ENCODE measurements at places on chromosomes 11 and 22.

DNA sequence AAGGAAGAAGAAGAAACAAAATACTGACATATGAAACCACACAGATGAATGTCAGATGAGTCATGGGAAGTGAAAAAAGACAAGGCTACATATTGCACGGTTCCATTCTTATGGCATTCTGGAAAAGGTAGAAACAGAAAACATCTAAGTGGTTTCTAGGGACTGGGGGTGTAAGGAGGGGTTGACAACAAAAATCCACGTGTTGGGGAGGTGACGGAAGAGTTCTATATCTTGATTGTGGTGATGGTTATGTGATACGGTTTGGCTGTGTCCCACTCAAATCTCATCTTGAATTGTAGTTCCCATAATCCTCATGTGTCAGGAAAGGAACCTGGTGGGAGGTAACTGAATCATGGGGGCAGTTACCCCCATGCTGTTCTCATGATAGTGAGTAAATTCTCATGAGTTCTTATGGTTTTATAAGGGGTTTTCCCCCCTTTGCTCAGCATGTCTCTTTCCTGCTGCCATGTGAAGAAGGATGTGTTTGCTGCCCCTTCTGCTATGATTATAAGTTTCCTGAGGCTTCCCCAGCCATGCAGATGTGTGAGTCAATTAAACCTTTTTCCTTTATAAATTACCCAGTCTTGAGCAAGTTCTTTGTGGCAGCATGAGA is 6.4 kb upstream of the ARFGAP3 start:
- DNase-seq: no peak

GRCh38 chr11:7448201-7448600 is 37.1 kb upstream of the OLFML1 start:
- no peak for DNase-seq

DNA sequence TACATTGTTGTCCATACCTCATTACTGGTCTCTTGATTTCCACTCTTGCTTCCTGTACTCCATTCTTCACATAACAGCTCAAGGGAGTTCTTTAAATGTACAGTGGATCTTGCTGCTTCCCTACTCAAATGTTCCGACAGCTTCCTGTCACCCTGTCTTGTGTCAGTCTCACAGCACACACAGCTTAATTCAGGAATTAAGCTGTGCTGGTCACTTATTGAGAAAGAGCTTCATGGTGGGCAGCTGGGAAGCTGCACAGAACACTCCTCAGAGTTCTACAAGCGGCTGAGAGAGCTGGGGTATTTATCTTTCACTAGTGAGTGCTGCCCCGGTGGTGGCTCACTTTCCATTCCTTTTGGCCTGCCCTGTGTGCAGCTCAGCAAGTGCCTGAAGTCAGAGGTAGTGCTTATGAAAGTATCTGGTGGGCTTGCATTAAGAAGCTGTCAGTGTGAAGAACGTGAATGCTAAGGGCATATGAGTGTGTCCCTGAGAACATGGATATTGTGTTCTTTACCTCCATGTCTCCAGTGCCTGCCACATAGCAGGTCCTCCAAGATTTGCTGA is 48.7 kb downstream of the KCNQ1OT1 start:
- DNase-seq: no peak

DNA sequence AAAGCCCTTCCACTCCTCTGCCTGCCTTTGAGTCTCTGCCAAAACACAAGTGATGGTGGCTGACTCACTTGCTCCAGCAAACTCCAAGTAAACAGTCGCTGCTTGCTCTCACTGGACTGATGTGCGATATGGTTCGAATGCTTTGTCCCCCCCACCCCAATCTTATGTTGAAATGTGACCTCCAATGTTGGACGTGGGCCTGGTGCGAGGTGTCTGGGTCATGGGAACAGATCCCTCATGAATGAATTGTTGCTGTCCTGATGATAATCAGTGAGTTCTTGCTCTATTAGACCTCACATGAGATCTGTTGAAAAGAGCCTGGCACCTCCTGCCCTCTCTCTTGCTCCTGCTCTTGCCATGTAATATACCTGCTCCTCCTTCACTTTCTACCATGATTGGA is 747.9 kb downstream of the OPCML start:
- DNase-seq: no peak

GRCh38 chr11:16859651-16860050 is 121.2 kb downstream of the C11orf58 start:
- DNase-seq: no peak

DNA sequence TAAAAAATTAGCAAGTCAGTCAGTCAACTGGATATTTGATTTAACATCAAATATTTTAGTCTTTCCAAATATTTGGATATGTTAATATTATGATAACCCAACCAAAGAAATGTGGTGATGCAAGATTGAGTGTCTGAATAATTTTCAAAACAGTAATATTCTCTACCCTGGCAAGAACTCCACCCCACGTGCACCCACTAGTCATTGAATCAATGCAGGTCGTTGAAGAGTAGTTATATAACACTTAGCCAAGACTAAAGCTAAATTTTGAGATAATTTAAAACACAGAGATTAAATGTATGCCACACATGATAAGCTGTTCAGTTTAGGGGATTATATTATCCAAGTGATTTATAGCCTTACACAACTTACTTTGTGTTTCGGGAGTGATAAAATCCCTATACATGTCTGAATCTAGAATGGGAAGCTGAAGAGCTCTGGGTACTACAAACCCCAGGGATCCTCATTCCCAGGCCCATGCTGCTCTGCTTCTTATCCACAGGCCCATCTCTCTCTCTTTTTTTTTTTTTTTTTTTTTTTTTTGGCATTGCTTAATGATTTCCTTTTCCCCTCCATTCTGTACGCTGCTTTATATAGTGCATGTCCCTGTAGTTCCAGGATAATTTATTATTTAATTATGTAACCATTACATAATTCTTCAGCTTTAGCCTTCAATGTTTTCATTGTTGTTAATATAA is 392.9 kb downstream of the NTM start:
- DNase-seq: no peak

DNA sequence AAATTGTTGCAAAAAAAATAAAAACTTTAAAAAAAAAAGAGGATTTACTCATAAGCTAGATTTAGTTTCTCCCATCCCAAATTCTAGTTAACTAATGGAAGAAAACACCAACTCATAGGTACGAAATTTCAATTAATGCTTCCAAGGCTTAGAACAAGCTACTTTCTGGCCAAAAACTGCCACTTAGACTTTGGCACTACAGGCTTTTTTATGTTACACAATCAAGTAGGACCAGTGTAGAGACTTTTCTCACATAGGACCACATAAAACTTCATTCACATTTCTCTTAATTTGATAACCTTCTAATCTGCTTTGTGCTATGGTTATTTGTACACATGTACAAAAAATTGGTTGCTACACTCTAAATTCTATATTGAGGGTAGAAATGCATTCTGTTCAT is 3.1 kb downstream of the ST13 start:
- DNase-seq: no peak

DNA sequence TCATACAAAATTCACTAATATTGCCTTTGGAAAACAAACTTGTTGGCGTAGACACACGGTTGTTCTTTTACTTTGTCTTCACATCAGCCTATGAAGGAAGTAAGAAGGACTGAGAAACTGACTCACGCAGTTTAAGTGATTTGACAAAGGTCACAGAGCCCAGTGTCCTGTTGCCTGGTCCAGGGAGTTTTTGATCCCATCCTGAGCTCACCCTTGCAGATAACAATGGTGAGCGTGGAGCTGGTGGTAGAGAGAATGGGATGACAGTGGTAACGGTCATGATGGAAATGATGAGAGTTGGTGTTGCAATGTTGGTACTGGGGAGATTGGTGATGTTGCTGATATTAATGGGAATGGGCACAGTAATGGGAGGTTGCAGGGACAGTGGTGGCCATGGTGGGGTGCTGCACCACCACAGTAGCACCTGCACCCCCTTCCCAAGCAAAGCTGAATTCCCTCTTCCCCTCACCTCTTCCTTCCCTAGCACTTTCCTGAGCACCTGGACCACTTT is 22.0 kb downstream of the CREB3L1 start:
- DNase-seq: no peak

GRCh38 chr11:61656347-61657077 is 23.7 kb upstream of the DAGLA start:
- no peak for DNase-seq

GRCh38 chr11:74142624-74143023 is 28.2 kb downstream of the C2CD3 start:
- DNase-seq: no peak

GRCh38 chr11:61110255-61111049 is 8.2 kb downstream of the CD5 start:
- DNase-seq: no peak

- no peak for DNase-seq
Measured at GRCh38 chr11:45362636-45363035, 76.5 kb upstream of the SYT13 start.

DNA sequence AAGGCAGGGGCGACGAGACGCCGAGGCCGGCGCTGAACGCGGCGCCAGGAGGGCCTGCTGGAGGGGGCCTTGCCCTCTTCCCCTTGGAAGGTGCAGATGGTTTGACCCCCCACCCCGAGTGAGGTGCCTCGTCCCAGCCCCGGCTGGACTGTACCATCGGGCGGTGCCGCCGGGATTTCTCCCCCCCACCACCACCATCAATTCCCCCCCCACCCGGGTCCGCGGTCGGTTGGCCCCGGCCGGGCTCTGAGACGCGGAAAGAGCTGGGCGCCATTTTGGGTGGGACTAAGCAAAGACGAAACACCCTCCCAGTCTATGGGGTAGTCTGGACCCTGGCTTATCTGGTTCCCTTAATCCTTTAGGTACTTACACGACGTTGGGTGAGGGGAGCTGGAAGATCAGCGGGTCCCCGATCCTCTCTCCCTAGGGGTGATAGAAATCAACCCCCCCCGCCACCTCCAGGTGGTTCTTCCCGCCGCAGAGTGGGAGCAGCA is at the start of gene PRDM10:
TSS of gene PRDM10 (minus strand) at position 484 of the 494 bp plus-strand sequence. CDS start 41,871 bp downstream, outside the sequence.
- peak; percentile 94 for DNase-seq

GRCh38 chr11:128494418-128495332 is 92.7 kb downstream of the ETS1 start:
- no peak for DNase-seq

- no peak for DNase-seq
Measured at GRCh38 chr11:57377107-57377506, 3.8 kb downstream of the PRG3 start.

GRCh38 chr11:729492-730074 is 17.7 kb upstream of the TALDO1 start:
- DNase-seq: no peak

GRCh38 chr11:74870485-74870884 is 78.4 kb downstream of the XRRA1 start:
- no peak for DNase-seq

- DNase-seq: no peak
Measured at GRCh38 chr11:45739866-45740265, 65.1 kb upstream of the SLC35C1 start.

- DNase-seq: no peak
Measured at GRCh38 chr11:2713094-2713493, 13.3 kb upstream of the KCNQ1OT1 start.

- no peak for DNase-seq
Measured at GRCh38 chr22:38089474-38089851, 5.5 kb upstream of the SLC16A8 start.

GRCh38 chr11:9680028-9680427 is 16.2 kb downstream of the SWAP70 start:
- no peak for DNase-seq

DNA sequence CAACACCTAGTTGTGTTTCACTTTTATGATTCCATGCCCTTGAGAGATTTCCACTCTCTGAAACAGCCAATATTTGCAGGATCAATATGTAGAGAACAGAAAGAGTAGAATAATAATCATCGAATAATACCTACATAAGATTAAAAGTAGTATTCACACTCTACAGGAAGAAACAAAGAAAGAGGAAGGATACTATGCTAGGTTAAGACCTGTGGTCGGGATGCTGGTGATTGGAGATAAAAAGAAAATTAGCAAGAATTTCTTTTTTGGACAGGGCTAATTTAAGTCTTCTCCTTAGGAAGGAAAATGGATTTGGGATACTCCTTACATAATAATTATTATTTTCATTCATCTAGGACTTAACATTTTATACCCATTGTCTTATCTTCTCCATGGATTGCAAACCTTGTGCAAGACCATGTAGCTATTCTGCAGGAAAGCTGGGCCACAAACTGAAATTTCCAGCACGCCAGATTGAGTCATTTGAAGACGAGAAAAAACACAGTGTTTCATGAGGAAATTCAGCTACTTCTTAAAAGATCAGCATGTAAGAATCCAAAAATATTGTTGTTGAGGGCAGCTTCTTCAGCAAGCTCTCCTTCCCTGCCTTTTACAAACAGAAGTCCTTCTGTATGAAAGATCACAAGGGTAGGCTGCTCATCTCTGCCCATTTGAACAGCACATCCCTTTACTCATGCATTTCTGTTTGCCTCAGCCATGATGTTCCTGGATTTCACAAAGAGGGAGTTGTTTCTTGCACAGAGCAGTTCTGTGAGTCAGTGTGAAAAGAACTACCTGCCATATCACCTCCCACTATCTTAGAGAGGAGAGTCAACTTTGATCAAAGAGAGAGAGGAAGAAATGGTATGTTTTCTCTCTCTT is 90.7 kb downstream of the FAM76B start:
- no peak for DNase-seq

GRCh38 chr11:20351751-20352262 is 11.7 kb upstream of the HTATIP2 start:
- DNase-seq: no peak

- DNase-seq: no peak
Measured at GRCh38 chr11:119903389-119903788, 174.4 kb upstream of the NECTIN1 start.

GRCh38 chr11:128047026-128047425 is 540.3 kb downstream of the ETS1 start:
- no peak for DNase-seq

Measured in COR-L47 (cell line).